ENCODE measurements at places on chromosomes 1 and 21.

- DNase-seq: no peak
Measured at GRCh38 chr1:246067432-246068216, 439.5 kb downstream of the SMYD3 start.

- DNase-seq: no peak
Measured at GRCh38 chr1:20698195-20698910, 19.5 kb downstream of the KIF17 start.

DNA sequence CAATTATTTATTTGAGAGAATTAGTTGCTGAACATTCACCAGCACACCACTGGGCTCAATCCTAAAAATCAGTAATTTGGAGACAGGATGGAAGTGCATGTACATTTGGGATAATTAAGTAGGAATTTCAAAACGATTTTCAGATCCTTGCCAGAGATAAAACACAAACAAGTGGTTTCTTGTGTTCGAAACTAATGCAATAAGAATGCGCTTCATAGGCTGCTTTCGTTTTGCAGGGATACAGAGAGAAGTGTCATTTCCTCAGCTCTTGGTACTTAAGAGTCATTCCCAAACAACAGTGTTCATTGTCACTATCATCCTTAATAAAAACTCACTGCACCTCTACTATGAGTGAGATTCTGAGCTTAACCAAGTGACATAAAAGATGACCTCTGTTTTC, 20.6 kb upstream of the USP24 start:
- no peak for DNase-seq

DNA sequence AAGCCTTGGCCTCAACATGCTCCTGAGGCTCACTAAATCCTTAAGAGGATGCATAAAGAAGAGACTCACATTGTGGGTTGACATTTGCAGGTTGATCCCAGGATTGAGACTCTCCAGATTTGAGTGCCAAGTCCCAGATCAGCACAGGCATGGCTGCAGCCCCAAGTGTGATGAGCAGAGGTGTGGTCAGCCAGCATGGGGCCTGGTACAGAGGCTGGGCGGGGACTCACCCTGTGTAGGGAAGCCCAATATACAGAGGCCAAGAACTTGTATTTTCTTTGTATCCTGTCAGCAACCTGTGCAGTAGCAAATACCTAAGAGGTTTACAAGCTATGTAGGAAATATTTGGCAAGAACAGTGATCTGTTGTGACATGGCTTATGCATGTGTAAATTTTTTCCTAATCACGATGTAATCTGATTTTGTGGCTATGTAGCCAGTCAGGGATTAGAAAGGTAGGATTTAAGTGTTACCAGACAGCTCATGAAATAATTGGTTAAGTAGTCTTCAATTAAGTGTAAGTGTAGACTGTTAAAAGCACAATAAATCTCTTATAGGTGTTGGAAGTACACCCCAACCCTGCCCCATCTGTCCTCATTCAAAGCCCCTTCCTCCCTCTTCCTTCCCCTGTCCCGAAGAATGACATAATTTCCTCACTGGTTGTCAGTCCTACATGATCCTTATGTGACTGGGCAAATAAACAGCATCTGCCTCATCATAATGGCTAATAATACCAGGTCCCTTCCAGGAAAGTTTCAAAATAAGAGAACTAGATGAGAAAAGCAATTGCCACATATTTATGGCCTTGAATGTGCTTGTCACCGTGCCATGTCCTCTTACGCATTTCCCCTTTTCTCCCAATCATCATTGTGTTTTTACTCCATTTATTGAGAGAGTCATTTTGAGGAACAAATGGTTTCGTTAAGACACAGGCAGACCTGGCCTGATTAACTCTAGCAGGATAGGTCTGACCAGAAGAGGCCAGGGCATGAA, 120.9 kb downstream of the HLX start:
- no peak for DNase-seq

DNA sequence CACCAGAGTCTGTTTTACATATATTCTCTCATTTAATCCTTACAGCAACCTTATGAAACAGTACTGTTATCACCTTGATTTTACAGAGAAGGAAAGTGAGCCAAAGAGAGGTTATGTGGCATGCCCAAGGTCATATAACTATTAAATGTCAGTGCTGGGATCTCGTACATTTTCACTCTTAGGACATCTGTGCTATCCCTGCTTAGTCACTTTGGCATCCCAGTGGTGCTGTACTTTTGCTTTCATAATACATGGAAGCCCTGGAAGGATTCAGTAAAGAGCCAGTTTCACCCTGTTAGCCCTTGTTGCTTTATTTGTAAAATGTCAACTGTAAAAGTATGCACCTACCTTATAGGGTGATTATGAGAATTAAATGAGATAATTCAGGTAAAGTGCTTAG, 104.4 kb downstream of the NFIA start:
- DNase-seq: no peak

DNA sequence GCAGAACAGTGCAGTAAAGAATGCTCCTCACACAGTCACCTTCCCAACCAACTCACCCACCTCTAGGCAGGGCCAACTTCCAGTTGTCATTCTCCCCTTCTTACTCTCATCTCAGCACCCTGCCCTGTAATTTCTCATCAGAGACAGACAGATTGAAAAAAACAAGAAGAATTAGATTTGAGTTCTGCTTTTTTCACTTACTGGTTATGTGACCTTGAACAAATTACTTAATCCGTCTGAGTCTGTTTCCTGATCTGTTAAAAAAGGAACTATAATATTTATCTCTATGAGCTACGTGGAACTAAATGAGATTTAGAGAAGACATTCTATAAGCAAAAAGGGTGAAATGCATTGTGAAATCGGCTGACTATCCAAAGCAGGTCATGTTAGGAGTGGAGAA, 330.3 kb downstream of the ZNF326 start:
- no peak for DNase-seq

GRCh38 chr1:58879464-58879863, 95.6 kb upstream of the JUN start:
- no peak for DNase-seq

DNA sequence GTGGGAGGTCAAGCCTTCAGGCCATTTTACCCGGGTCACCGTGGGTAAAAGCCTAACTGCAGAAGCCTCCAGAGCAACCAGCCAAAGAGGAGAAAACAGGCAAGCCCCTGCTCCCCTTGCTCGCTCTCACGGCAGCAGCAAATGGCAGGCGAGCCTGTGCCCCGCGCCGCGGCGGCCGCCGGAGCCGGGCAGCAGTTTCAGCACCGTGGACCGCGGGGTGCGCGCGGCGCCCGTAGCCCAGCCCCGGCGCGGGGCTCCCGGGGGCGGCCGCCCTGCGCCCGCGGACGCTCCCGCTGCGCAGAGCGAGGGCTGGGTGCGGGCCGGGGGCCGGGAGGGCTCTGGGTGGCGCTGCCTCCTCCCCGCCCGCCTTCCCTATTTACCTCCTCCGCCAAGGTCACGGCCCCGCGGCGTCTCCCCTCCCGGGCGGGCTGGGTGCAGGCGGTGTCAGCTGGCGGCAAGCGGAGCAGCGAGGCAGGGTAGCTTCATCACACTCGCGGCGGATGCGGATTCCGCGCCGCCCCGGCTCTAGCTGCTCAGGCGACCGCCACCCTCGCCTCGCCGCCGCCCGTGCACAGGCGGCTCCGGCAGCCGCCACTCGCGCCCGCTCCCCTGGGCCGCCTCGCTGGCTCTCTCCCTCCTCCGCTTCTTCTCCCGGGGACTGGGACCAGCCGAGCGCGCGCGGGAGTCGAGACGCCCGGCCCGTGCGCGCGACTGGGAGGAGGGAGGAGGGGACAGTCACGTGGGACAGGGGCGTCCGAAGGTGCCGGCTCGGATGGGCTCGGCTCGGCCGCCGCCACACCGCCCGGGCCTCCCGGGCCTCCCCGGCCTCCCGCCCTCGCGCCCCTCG, at the start of gene RGS7:
TSS of gene RGS7 (minus strand) at position 687 of the 847 bp plus-strand sequence.
- peak; percentile 63 for DNase-seq

GRCh38 chr1:64041371-64042131, 161.9 kb upstream of the UBE2U start:
- DNase-seq: no peak

DNA sequence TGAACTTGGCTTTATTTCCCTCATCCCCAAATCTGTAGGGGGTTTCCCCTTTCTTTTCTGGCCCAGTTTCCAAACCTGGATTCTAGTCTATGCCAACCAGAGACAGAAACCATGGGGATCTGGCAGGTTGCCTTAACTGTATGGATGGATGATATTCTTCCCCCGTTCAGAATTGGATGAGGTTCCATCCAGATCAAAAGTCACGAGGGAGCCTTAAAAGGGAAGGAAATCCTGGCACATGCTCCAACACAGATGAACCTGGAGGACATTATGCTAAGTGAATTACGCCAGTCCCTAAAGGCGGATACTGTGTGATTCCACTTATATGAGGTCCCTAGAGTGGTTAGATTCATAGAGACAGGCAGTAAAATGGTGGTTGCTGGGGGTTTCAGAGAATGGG, 124.4 kb downstream of the HUNK start:
- DNase-seq: no peak

- DNase-seq: no peak
Measured at GRCh38 chr1:183989078-183989577, 48.4 kb downstream of the COLGALT2 start.

DNA sequence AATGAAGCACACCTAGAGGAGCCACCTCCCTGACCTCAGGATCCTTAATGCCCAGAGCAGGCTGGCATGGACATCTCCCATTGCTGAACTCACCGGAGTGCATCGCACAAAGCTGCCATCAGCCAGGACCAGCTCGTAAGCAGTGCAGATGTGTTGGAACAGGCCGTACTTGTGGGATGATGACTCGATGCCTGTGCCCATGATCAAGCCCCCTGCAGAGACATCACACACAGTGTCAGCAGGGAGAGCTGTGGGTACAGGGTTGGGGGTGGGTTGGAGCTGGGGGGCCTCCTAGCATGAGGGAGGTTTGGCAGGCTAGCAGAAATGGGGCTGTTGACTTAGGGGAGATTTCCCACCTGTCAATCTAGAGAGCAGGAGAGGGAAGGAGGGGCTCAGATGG, 12.0 kb downstream of the DHCR24 start:
- DNase-seq: no peak

GRCh38 chr21:14942801-14943490, 121.9 kb downstream of the NRIP1 start:
- no peak for DNase-seq

GRCh38 chr1:6185151-6185550, 5.0 kb upstream of the CHD5 start:
- DNase-seq: no peak

DNA sequence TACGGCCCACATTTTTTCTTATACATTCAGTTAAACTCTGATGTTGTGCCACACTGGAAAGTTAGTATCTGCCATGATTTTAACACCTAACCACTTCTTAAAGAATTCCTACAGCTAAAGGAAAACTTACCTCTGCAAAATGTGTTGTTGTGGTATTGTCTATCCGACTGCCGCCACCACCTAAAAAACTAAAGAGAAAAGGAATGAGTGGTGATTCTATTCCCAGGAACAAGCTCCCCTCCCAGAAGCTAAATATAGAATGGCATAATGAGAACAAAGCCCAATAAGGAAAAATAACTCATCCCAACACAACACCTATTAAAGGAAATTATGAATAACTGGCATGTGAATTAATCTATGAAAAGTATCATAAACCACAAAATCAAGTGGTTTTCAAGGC, 39.5 kb downstream of the RNF115 start:
- DNase-seq: no peak

GRCh38 chr21:40556442-40556968, 290.5 kb downstream of the DSCAM start:
- DNase-seq: no peak

GRCh38 chr1:161083748-161084596, 5.4 kb downstream of the NECTIN4 start:
- DNase-seq: no peak

DNA sequence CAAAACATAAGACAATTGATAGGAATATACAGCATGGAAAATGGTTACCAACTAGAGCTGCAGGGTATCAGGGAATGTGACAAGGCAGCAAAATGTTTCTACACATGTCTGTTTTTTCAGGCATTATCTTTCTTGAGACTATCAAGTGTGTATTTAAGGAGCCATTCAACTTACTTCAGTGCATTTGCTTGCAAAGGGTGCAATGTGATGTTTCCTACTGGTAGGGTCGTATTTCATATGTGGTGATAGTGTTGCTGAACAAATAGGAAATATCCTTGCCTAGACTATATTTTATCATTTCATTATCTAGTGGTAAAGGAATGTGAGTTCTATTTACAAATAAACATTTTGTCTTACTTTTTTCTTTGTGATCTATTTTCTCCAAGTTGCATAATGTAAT, 42.4 kb downstream of the PTPRC start:
- DNase-seq: no peak

GRCh38 chr1:203216274-203217138, 13.0 kb downstream of the CHIT1 start:
- peak; percentile 29 for DNase-seq

- no peak for DNase-seq
Measured at GRCh38 chr21:38246511-38246910, 10.3 kb upstream of the KCNJ15 start.

DNA sequence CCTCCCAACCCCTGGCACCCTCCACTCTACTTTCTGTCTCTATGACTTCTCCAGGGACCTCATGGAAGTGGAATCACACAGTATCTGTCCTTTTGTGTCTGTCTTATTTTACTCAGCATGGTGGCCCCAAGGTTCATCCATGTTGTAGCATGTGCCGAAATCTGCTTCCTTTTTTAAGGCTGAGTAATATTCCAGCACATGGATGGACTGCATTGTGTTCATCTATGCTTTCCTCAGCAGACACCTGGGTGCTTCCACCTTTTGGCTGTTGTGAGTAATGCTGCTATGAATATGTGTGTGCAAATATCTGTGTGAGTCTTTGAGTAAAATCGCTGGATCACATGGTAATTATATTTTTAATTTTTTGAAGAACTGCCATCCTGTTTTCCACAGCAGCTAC, 1.6 kb upstream of the PFKL start:
- DNase-seq: no peak

DNA sequence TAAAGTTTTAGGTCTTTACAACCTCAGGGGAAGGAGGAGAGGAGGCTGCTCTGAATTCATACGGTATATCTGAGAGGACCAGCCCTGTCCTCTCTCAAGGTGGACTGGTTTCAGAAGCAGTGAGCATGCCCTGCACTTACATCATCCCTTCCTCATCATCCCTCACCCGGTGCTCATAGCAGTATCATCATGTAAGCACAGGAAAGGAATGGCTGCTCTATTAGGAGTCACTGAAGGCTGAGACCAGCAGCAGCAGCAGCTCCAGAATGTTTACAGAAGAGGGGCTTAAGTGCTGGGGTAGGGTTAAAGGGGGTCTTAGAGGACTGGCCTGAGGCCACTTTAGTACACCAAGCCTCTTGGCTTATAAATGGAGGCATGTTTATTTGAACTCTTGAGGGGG, 185.9 kb downstream of the AK5 start:
- DNase-seq: no peak

DNA sequence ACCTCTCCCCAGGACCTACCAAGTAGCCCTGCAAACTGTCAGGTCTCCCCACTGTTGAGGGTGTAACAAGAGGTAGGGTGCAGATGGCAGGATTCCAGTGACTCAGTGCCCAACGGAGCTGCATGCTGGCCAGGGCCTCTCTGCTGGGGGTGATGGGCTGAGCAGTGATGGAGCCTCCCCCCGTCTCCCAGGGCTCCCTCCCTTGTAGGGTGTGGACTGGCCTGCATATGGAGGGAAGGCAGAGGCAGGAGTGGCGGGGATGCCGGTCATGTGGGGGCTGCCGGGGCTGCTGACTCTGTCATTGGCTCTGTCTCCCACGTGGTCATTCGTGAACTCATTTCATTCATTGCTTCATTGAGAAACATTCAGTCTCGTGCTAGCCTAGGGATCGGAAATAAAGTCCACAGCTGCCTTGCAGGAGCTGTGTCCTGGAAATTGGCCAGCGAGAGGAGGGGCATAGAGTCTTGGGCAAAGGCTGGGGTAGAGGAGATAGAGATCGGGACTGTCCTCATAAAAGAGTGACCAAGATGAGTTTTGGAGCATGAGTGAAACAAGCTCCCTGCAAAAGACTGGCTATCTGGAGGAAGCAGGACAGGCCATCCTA, 22.9 kb upstream of the DISP3 start:
- no peak for DNase-seq

Data from NCI-H510A (cell line).